ENCODE measurements at places on chromosomes 6 and 20.

GRCh38 chr20:44990425-44990824 is 24.1 kb downstream of the STK4 start:
- ATAC-seq, result peak; percentile 87

- ATAC-seq, result no peak
These were observed 15.4 kb upstream of the PAQR8 start for GRCh38 chr6:52346503-52346902.

- no peak for ATAC-seq
These were observed 176.5 kb downstream of the DLL1 start for GRCh38 chr6:170114187-170114945.

- ATAC-seq, result no peak
These were observed 22.0 kb upstream of the ZNF133 start for GRCh38 chr20:18266282-18266681.

- no peak for ATAC-seq
These were observed 215.9 kb upstream of the AGPAT4 start for GRCh38 chr6:161489626-161490306.

GRCh38 chr6:7147051-7147671 is 39.4 kb downstream of the RREB1 start:
- no peak for ATAC-seq

DNA sequence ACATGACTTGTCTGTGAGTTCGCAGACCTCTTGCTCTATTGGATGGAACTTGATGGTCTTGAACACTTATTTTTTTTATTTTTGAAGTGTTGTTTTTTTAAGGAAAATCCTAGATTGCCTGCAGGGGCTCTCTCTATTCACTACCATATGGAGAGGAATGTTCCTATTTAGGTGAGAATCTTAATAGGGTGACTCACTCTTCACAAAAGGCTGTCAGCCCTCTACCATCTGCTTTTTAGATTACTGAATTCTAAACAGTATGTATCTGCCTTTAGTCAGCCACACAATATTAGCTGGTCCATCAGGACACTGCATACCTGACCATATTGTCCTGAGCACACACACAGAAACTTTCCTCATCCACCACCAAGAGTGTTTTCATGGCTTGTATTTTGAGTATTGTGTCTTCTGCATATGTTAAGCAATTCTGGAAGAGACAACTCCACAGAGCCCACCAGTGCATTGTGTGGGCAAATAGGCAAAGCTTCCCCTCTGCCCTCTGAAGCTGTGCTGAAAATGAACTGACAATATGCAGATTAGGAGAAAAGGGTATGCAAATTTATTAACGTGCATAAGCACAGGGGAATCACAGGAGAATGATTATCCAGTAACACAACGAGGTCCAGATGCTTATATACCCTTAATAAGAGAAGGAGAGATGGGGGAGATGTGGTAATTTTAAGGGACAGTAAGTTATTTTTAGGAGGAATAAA is 6.6 kb upstream of the BTBD9 start:
- no peak for ATAC-seq
